NCI-H774 (cell line): ENCODE measurements at places on chromosomes 16 and 17.
A peak's percentile ranks its signal among the peaks of the same experiment; 100 is the strongest.

DNA sequence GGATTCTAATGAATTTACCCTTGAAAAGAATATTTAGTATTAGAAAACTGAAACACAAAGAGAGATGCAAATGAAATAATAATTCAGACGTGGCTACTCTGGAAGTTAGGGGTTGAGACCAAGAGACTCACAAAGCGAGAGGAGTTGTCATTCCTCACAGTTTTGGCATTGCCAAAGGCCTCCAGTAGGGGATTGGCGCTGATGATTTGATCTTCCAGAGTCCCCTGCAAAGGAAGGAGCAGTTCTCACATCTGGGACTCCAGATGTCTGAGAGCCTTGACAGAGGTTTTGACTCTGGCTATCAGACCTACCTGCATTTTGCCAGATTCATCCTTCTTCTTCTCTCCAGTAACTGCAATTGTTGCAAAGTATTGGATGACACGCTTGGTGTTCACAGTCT, 6.6 kb downstream of the MYH8 start:
- no peak for DNase-seq

- no peak for DNase-seq
These were observed 9.4 kb downstream of the TIGD7 start for GRCh38 chr16:3295783-3296182.

DNA sequence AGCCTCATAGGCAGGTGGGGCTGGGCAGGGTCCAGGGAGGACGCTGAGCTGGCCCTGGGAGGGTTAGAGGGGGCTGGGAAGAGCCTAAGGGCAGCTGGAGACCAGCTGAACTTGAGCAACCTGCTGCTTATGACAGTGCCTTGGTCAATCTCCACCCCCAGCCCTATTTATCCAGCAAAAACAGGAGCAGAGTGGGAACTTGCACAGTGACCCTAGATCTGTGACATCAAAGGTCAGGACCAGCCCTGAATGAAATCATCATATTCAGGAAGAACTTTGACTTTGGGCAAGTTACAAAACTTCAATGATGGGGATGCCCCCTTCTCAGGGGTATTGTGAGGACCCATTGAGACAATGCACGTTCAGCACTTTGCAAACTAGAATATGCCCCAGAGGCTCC, 9.4 kb downstream of the CD300LF start:
- no peak for DNase-seq

DNA sequence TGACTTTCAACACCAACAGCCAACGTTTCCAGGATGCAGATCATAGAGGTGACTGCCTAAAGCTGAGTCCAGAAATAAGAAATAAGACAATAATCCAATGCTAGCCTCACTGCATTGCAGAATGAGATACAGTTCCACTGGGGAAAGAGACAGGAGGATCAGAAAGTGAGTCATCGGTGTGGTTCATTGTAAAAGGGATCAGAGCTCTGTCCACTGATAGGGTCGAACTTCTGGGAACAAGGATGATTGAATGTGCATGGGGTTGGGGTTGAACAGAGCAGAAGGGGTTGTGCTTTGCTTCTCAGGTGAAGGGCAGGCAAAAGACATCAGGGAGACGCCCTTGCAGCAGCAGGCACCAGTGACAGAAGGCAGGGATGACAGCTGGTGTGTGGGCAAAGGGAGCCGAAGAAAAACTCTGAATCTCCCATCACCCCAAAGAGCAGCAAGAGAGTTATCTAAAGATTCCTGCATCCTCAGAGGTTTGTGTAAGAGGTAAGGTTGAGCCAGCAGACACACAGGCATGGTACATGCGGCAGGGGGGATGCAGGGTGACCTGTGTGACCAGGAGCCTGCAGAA, 16.4 kb downstream of the CLEC10A start:
- DNase-seq = no peak

- no peak for DNase-seq
These were observed 111.3 kb downstream of the TRIM37 start for GRCh38 chr17:58995247-58995940.

DNA sequence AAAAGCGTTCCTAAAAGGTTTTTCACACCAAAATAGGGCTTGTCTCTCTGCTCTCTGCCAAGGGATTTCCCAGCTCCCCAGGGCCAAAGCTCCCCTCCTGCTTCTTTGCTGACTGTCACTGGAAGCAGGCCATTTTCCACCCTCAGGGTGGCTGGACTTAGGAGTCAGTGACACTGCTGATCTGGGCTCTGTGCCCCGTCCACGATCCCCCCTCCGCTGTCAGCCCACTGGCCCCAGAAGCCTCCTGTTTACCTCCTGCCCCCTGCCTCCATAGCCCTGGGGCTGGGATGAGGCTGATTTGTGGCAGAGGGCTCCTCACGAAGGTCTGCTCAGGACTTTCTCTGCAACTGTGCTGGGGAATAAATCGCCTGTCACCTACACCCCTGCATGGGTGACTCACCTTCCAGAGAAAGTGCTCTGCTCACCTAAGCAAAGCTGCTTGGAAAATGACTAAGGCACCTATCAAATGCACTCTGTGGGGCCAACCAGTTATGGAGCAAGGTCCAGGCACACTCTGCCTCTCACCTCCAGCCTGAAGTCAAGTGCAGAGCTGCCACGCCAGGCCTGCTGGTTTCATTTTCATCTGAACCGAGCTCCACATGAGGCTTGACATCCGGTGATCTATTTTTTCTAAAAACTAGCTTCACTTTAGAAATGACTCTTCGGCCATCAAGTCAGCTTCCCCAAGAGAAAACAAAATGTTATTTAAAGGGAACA, 4.9 kb downstream of the MAP3K14 start:
- DNase-seq = peak; percentile 15

DNA sequence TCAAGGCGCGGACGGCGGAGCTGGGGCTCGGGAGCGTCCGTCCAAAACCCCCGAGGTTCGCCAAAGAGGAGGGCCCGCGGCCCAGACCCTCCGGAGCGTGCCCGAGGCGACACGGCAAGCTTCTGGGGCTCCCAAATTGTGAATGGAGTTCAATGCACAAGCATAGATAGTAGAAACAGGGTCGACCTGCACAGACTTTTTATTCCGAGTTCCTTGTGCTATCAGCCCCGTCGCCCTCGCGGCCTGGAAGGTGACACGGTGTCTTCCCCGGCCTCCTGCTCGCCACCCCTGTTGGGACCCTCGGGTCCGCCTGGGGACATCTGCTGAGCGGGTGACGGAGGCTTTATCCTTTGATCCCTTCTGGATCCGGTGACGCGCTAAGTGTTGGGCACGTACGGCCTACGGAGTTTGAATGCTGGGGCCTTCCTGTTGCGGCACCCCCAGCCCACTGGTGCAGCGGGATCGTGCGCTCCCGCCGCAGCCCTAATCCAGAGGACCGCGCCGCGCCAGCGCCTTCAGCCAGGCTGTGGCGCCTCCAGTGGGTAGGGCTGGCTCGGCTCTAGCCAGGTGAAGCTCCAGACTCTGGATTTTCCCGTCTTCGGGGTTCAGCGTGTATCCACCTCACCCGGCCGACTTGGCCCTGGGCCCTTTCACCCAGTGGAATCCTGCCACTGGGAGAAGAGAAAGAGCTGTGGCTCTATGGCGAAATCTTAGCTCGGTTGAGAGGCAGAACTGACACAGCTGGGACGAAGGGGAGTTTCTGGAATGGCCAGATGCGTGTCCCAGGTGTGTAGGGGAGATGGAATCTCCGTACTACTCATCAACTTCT, 17.0 kb upstream of the NTN1 start:
- no peak for DNase-seq

GRCh38 chr16:6297666-6298410, 1034.8 kb upstream of the RBFOX1 start:
- no peak for DNase-seq

- no peak for DNase-seq
These were observed 63.2 kb downstream of the METRNL start for GRCh38 chr17:83142619-83143018.

- DNase-seq = no peak
These were observed 122.1 kb downstream of the SDK2 start for GRCh38 chr17:73522107-73522506.

- no peak for DNase-seq
These were observed 22.8 kb upstream of the ACSM2B start for GRCh38 chr16:20598832-20599469.
